ENCODE measurements at places on chromosomes 6 and 20.

GRCh38 chr20:17558154-17558940 is 11.5 kb upstream of the DSTN start:
- no peak for DNase-seq

- DNase-seq, result no peak
These were observed 82.7 kb downstream of the SAMD3 start for GRCh38 chr6:130140084-130140483.

DNA sequence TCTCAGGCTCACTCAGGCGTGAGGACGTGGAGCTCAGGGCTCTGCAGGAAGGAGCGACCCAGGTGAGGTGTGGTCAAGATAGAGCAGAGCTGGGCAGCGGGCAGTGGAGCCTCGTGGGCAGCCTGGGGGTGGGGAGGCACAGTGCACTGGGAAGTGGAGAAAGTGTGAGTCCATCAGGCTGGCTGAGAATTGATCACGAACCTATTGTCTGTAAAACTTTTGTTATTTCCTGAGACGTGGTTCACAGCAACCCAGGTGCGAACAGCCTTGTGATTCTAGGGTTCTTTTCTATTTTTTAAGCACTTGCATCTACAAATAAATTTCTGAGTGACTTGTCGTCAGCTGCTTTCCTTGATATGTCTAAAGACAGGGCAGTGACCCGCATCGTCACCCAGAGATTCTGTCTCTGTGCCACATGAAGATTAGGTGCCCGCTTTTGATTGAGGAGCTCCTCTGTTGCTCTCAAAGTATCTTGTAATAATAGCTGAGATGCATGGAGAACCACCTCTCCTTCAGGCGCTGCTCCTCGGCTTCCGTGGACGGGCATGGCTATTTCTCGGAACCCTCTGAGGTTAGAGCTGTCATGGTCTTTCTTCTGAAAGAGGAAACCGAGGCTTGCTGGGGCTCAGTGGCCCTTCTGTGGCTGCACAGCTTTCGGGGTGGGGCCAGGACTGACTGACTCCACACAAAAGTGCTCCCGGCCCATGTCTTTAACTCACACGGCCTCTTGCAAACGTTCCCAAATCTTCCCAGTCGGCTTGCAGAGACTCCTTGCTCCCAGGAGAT is 662 bp upstream of the CCR6 start:
- no peak for DNase-seq

- no peak for DNase-seq
These were observed 107.7 kb upstream of the FOXA2 start for GRCh38 chr20:22692119-22692475.

DNA sequence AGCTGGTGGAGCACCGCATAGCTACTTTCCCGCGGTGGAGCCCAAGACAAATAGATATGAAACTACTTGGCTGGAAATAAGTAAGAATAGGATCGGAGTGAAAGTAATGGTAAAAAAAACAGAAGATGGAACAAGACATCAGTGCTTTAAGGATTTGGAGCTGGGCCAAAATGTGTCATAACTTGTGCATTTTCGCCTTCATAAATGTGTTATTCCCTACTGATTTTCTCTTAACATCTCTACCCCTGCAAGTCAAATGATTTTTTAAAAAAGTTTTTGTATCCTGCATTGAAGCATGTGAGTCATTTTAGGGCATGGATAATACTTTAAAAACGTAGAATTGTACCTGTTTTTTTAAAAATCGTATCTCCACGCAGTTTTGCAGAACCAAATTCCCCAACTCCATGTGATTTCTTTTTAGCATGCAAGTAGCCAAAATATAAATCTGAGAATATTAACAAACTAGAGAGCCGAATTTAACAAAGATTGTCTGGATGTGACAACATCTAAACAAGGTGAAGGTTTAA is 882 bp upstream of the FAM184A start:
- no peak for DNase-seq

GRCh38 chr6:165755583-165755982 is 92.5 kb upstream of the PDE10A start:
- DNase-seq, result no peak

GRCh38 chr20:36830791-36831691 is 44.9 kb upstream of the TLDC2 start:
- no peak for DNase-seq

- no peak for DNase-seq
These were observed 796.2 kb upstream of the EPHA7 start for GRCh38 chr6:94215552-94215951.

- no peak for DNase-seq
These were observed 52.2 kb downstream of the NPEPL1 start for GRCh38 chr20:58744836-58745235.

DNA sequence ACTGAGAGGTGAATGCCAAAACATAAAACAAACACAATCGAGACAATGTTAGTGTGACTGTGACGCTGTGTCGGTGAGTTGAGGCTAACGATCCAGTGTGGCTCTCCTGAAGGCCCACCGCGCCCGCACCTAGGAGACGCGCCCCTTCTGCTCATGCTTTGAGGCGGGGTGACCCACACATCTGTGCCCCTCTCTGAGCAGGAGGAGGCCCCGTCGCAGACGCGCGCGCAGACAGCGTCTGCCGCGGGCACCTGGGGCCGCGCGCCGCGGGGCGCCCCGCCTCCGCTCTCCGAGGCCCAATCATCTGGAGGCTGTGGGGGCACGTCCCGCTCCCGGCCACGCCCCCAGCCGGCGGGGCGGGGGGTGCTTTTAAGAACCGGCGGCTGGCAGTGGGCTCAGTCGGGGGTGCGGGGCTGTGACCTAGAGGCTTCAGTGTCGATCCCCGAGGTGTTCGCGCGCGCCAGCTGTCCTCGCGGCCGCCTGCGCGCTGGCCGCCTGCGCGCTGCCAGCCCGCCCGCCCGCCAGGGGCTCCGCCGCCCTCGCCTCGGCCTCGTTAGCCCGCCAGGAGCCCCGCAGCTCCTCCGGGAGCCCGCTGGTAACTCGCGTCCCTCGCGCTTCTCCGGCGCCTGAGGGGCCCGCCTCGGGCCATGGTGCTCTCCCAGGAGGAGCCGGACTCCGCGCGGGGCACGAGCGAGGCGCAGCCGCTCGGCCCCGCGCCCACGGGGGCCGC is at the start of gene SLC16A10:
Gene SLC16A10 (plus strand): TSS at position 398 of the 730 bp plus-strand sequence. CDS start 250 bp downstream, at position 648.
- DNase-seq, result peak; percentile 64

DNA sequence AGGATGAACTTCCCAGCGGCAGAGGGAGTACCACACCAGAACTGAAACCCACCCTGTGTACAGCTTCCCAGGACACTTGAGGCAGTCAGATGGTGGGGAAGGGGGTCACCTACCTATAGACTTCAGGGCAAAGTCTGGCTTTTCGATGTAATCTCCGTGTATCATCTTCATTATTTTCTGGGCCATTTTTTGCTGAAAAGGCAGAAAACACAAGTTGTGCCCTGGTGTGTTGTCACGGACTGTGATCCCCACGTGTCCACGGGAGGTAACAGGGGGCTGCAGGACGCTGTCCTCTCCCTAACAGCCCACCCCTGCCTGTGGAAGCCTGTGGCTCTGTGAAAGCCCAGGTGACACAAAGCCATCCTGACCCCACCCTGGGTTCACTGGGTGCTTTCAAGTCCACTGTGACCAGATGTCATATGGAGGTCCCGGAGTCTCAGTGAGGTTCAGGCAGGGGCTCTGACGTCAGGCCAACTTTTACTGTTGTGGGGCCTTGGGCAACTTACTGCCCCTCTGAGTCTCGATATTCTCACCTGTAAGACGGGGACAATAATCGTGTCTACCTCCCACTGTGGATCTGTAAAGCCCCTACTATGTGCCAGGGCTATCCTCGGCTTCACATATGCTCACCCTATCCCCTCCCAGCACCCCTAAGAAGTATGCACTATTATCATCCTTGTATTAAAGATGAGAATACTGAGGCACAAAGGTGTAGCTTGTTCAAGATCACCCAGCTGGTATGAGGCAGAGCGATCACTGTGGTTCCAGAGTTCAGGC is 14.5 kb downstream of the SUN5 start:
- DNase-seq, result no peak

GRCh38 chr6:28758046-28758817 is 165.6 kb downstream of the TRIM27 start:
- DNase-seq, result no peak

DNA sequence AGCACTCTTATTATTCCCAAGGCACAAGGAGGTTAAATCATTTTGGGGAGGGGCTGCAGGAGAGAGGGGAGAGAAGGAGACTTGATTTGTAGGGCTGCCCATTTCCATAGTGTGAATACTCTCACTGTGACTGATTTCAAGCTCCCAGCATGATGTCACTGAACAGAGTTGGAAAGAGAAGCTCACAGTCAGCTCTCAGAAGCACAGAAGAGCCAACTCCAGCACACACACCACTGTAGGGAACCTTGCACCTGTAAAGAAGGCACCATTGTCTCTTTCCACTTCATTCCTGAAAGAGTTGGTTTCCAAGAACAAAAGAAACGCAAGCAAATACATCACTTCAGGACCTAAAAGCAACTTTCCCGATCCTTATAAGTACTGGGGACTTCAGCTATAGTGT is 12.7 kb upstream of the STK35 start:
- DNase-seq, result no peak

DNA sequence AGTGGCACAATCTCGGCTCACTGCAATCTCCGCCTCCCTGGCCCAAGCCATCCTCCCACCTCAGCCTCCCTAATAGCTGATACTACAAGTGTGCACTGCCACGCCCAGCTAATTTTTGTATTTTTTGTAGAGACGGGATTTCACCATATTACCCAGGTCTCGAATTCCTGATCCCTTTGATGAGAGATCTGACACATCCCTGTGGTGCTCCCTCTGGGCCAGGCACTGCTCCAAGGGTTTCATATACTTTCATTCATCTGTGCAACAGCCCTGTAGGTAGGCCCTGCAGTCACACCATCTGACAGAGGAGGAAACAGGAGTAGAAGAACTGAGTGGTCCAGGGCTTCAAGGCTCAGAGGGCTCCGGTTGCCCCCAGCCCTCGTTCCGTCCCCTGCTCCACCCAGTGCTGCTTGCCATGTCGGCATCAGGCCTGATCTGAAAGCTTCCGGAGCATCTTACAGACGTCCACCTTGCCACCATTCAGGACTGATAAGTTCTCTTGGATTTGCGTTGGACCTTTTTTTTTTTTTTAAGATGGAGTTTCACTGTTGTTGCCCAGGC is 3.3 kb downstream of the ZGPAT start:
- no peak for DNase-seq

DNA sequence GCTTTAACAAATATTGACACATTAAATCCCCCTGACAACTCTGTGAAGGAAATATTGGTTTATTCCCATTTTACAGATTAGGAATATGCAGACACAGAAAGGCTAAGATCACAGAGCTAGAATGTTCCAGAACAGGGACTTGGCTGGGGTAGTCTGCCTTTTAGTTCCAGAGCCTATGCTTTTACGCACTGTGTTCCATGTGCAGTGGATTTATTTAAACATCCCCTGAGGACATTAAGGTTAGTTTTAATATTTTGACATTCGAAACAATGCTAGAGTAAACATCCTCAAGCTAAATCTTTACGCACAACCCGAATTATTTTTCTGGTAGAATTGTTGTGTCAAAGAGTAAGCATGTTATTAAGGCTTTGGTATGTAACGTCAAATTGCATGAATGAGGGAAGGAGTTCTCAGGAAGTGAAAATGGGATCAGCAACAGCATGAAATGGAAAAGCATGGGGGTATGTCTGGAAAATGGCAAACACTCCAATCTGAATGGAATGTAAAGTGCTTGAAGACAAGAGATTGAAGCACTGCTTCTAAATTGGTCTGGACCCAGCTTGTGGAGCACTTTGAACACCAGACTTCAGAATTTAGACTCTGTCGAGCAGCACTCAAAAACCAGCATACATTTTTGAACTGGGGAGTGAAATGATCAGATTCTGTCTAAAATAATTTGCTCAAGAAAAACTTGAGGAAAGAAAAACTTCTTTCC is 429.9 kb downstream of the CD83 start:
- no peak for DNase-seq

- DNase-seq, result no peak
These were observed 53.5 kb upstream of the NXT1 start for GRCh38 chr20:23296841-23297701.

- DNase-seq, result no peak
These were observed 98.4 kb downstream of the FOXC1 start for GRCh38 chr6:1708122-1708521.

GRCh38 chr6:34661357-34661756 is 35.2 kb downstream of the ILRUN start:
- DNase-seq, result no peak

DNA sequence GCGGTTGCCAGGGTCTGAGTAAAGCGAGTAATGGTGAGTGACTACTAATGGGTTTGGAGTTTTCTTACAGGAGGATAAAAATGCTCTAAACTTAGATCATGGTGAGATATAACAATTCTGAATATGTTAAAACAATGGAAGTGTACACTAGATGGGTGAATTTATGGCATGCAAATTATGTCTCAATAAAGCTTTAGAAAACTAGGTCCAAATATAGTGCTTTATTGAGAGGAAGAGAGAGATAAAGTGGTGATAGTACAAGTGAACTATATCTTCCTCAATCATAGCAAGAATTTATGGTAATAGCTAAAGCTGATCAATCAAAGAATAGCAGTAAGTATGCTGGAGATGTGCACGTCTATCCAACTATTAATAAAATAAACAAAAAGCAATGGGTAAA is 23.9 kb downstream of the SRPK1 start:
- DNase-seq, result no peak

DNA sequence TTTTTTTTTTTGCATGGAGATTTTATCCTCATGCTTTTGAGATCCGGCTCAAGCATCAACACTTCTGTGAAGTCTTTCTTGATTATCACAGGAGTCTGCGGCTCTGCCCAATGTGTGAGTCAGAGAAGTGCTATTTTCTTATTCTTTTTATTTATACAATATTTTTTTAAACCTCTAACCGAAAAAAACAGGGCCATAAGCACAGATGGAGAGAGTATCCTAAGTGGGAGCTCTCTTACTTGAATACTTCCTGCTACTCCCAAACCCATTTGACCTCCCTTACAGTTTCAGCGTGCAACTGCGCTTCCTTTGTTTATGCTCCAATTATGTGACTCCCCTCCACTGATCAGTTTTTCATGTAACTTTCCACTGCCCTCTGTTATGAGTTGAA is 8.7 kb upstream of the ATXN1 start:
- DNase-seq, result no peak

GRCh38 chr6:35069262-35069661 is 71.9 kb downstream of the TCP11 start:
- DNase-seq, result no peak

- DNase-seq, result no peak
These were observed 538.6 kb upstream of the MARCKS start for GRCh38 chr6:113318575-113318917.

GRCh38 chr6:65170273-65170672 is 536.8 kb downstream of the EYS start:
- no peak for DNase-seq

DNA sequence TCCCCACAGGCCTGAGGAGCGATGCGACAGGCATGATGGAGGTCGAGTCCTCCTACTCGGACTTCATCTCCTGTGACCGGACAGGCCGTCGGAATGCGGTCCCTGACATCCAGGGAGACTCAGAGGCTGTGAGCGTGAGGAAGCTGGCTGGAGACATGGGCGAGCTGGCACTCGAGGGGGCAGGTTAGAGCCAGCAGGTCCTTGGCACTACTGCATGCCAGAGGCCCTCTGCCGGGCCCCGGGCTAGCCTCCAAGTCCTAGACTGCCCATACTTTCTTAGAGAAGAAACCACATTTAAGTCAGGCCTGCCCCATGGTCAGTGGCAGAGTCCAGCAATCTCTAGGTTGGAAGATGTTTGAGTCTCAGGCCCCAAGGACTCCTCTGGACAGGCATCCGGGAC is 32.1 kb downstream of the PKIG start:
- DNase-seq, result no peak
